H9 (cell line): ENCODE measurements at places on chromosomes 5 and 9.

- H3K27ac ChIP-seq = no peak overlapping the region
- no peak overlapping the region for H3K4me3 ChIP-seq
- no peaks in the 10 kb centered on the region for H3K4me1 ChIP-seq
Measured at GRCh38 chr9:135718616-135719015, 16.6 kb downstream of the KCNT1 start.

GRCh38 chr5:53059281-53059680, 50.3 kb downstream of the MOCS2 start:
- no peaks in the 10 kb centered on the region for H3K4me1 ChIP-seq
- DNase-seq = no peak
- no peaks in the 10 kb centered on the region for H3K27me3 ChIP-seq
- H3K27ac ChIP-seq = no peak overlapping the region

GRCh38 chr5:147773139-147773538, 9.4 kb downstream of the JAKMIP2 start:
- H3K4me1 ChIP-seq = no peaks in the 10 kb centered on the region
- peaks cover 6% of the 10 kb centered on the region for H3K36me3 ChIP-seq
- no peak for DNase-seq
- H3K4me3 ChIP-seq = no peak overlapping the region
- no peaks in the 10 kb centered on the region for H3K27me3 ChIP-seq

- no peaks in the 10 kb centered on the region for H3K27me3 ChIP-seq
- H3K4me3 ChIP-seq = no peak overlapping the region
- no peak overlapping the region for H3K27ac ChIP-seq
- no peaks in the 10 kb centered on the region for H3K36me3 ChIP-seq
Measured at GRCh38 chr5:134086943-134087305, 27.6 kb upstream of the TCF7 start.

DNA sequence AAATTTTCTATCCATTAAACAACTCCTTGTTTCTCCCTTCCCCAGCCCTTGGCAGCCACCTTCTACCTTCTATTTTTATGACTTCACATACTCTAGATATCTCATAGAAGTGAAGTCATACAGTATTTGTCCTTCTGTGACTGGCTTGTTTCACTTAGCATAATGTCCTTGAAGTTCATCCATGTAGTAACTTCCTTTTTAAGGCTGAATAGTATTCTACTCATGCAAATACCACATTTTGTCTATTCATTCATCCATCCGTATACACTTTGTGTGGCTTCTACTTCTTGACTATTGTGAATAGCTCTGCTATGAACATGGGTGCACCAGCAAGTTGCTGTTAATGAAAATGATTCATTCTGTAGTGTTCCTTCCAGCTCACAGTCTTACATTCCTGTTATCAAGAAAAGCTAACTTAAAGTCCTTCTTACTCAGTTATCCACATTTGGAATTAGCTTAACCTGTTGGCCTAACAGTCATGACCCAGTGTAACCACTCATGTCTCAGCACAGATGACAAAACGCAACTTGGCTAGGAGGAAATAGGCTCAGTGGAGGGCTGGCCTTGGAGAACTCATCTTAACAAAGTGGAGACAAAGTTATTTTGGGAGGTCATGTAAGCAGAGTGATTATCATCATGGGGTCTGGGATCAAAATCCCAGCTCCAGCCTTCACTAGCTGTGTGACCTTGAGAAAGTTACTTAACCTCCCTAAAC, 129.7 kb upstream of the MAP3K1 start:
- H3K27me3 ChIP-seq = no peaks in the 10 kb centered on the region
- no peak overlapping the region for H3K4me3 ChIP-seq
- no peak overlapping the region for H3K27ac ChIP-seq
- no peaks in the 10 kb centered on the region for H3K36me3 ChIP-seq
- no peak for DNase-seq
- no peaks in the 10 kb centered on the region; the same call in 1 of the 2 replicates for H3K4me1 ChIP-seq

- H3K4me3 ChIP-seq = no peak overlapping the region
- no peaks in the 10 kb centered on the region for H3K27me3 ChIP-seq
- H3K36me3 ChIP-seq = peaks cover 92% of the 10 kb centered on the region
- no peak for DNase-seq
- H3K27ac ChIP-seq = no peak overlapping the region
Measured at GRCh38 chr5:147751-148150, 43.5 kb upstream of the LRRC14B start.

GRCh38 chr9:76880210-76880609, 25.7 kb downstream of the PRUNE2 start:
- peaks cover 4% of the 10 kb centered on the region; the same call in 2 of the 3 replicates for H3K36me3 ChIP-seq
- H3K27me3 ChIP-seq = no peaks in the 10 kb centered on the region
- DNase-seq = no peak
- H3K4me1 ChIP-seq = peaks cover 8% of the 10 kb centered on the region; the same call in 1 of the 2 replicates
- H3K4me3 ChIP-seq = no peak overlapping the region
- H3K27ac ChIP-seq = no peak overlapping the region

DNA sequence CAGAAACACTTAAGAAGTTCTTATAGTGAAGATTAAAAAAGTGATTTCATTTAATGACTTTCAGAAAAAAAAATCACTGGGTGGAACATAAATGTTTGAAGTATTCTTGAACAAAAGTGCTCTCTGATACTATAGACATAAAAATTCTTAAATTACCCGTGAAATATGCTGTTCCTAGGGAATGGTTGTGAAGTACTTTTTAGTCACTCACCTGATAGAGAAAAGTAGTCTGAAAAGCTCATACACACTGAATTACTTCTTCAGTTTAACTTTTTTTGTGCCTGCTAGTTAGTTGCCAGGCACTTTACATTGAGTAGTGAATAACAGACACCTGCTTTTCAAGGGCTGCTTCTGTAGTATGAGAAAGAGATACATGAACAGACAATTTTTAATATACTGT, 78.0 kb downstream of the SH3GL2 start:
- H3K36me3 ChIP-seq = no peaks in the 10 kb centered on the region
- H3K4me3 ChIP-seq = no peak overlapping the region
- H3K27ac ChIP-seq = no peak overlapping the region
- no peaks in the 10 kb centered on the region for H3K27me3 ChIP-seq
- H3K4me1 ChIP-seq = peaks cover 4% of the 10 kb centered on the region; the same call in 1 of the 2 replicates

GRCh38 chr5:14240359-14240758, 97.2 kb downstream of the TRIO start:
- DNase-seq = no peak
- peaks cover 13% of the 10 kb centered on the region for H3K4me1 ChIP-seq
- H3K27ac ChIP-seq = no peak overlapping the region
- no peak overlapping the region for H3K4me3 ChIP-seq
- no peaks in the 10 kb centered on the region for H3K36me3 ChIP-seq
- no peaks in the 10 kb centered on the region for H3K27me3 ChIP-seq

DNA sequence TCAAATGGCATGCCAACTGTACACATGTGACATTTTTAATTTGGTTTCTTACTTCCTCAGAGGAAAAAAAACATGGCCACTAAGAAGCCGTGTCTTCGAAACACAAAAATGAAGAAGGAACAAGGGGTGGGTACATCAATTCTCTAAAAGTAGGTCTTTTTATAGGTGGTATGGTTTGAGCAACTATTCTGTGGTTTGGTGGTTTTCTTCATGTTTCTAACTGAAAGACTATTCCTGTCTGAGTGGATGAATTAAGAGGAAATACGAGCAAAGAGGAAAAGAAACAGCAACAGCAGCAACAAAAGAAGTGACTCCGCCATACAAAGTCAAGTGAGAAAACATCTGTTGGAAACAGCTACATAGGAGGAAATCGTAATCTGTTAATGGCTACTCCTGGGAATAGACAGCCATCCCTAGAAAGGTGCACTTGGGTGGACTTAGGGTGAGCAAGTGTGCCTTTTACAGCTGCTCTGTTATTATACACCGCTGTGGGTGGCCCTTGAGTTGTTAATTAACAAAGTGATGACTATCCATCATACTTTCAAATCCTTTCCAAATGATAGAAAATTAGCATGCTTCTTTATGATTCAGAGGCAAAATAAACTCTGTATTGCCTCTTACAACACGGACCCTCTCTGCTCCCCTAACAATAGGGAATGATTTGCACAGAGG, 575.8 kb downstream of the TLE1 start:
- H3K27me3 ChIP-seq = no peaks in the 10 kb centered on the region
- H3K27ac ChIP-seq = no peak overlapping the region
- no peak overlapping the region for H3K4me3 ChIP-seq
- H3K36me3 ChIP-seq = no peaks in the 10 kb centered on the region
- peaks cover 9% of the 10 kb centered on the region; the same call in 1 of the 2 replicates for H3K4me1 ChIP-seq

DNA sequence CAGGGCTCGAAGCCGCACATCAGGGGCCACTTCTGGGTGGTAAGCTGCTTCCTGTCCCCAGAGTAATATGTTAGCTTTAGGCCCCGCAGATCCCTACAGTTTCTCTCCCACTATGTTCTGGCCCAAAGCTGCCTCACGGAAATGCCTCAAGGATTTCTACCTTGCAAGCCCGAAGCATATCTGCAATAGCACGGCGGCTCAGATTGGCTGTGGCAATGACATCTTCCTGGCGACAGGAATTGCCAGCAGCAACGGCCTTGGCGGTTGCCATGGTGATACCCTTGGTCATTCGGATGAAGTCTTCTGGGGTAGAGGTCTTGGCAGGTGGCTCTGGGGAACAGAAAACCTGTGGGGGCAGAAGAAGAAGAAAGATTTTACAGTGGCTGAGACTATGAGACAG, 10.3 kb upstream of the TPM2 start:
- H3K27ac ChIP-seq = no peak overlapping the region
- no peaks in the 10 kb centered on the region for H3K27me3 ChIP-seq
- peaks cover 27% of the 10 kb centered on the region for H3K36me3 ChIP-seq
- H3K4me3 ChIP-seq = no peak overlapping the region
- no peak for DNase-seq
- no peaks in the 10 kb centered on the region for H3K4me1 ChIP-seq

DNA sequence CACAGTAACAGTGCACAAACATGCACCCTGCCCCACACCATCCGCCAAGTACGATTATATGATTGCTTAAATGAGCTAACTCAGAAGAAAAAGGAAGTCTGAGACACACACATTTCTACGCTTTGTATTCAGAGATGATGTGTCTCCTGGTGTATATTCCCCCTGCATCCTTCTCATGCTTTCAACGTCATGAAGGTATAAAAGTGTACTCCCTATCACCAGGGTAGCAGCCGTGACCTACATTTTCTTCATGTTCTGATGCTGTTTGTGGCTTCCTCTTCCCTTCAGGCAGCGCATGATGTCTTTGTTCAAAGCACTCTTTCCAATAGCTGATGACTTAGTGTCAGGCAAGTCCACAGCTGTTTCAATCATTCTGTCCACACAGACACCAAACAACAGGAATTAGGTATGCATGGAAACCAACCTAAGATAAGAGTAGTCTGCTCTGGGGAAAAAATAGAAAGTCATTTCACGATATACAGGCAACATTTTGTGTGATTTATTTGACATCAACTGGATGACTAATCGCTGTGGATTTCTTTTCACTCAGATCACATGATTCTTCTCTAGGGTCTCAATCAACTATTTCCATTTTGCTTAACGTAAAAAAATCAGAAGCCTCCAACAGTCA, 269.4 kb upstream of the PTGER4 start:
- H3K27me3 ChIP-seq = no peaks in the 10 kb centered on the region
- H3K36me3 ChIP-seq = no peaks in the 10 kb centered on the region; the same call in 2 of the 3 replicates
- H3K4me1 ChIP-seq = no peaks in the 10 kb centered on the region; the same call in 1 of the 2 replicates
- H3K4me3 ChIP-seq = no peak overlapping the region

DNA sequence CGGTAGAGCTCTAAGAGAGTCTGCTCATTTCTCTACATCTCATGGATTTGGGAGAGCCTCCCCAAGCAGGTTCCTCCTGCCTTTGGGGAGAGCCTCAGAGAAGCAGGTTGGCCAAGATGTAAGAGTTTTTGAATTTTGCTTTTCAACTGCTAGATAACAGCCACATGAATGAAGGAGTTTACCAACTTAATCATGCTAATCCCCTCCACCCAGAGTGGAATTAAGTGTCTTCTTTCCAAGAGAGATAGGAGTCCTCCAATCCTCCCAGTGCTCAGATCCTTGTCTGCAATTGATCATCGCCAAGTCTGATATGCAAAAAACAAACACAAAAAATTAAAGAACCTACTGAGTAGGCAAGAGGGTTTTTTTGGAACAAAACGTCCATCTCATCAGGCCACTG, 99.4 kb upstream of the MAP3K1 start:
- no peak overlapping the region for H3K27ac ChIP-seq
- DNase-seq = no peak
- H3K4me3 ChIP-seq = no peak overlapping the region
- H3K4me1 ChIP-seq = no peaks in the 10 kb centered on the region; the same call in 1 of the 2 replicates

GRCh38 chr9:89657765-89658164, 53.0 kb downstream of the GADD45G start:
- DNase-seq = no peak
- H3K27me3 ChIP-seq = no peaks in the 10 kb centered on the region; the same call in 1 of the 2 replicates
- H3K27ac ChIP-seq = no peak overlapping the region
- H3K4me1 ChIP-seq = peaks cover 7% of the 10 kb centered on the region; the same call in 1 of the 2 replicates
- H3K36me3 ChIP-seq = no peaks in the 10 kb centered on the region

GRCh38 chr5:72817671-72818266, 1.3 kb downstream of the TNPO1 start:
- H3K4me1 ChIP-seq = no peaks in the 10 kb centered on the region; the same call in 1 of the 2 replicates
- DNase-seq = no peak
- H3K36me3 ChIP-seq = no peaks in the 10 kb centered on the region
- peak overlapping the region; percentile 96 for H3K4me3 ChIP-seq
- H3K27me3 ChIP-seq = no peaks in the 10 kb centered on the region

GRCh38 chr5:52743970-52744369, 43.7 kb upstream of the ITGA1 start:
- no peaks in the 10 kb centered on the region for H3K4me1 ChIP-seq
- H3K27ac ChIP-seq = no peak overlapping the region
- H3K27me3 ChIP-seq = no peaks in the 10 kb centered on the region
- no peak for DNase-seq

DNA sequence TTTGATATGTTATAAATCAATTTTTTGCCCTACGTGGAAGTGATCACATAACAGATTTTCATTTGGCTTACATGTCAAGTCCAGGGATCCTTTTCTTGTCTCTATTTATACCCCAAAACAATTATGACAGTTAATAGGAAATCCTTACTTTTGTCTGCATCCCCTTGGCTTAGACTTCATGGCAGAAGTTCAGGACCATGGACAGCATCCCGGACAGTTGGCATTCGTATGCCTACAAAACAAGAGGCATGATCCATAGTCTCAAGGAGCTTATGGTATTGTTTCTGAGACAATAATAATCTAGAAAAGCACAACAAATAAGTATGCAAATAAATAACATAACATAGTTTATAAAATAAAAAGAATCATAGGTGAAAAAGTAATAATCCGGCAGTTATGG, 214.3 kb upstream of the GRIA1 start:
- H3K4me3 ChIP-seq = no peak overlapping the region
- no peak overlapping the region for H3K27ac ChIP-seq
- DNase-seq = peak; percentile 44
- H3K4me1 ChIP-seq = no peaks in the 10 kb centered on the region

- no peaks in the 10 kb centered on the region for H3K36me3 ChIP-seq
- peak; percentile 24 for DNase-seq
- H3K27me3 ChIP-seq = no peaks in the 10 kb centered on the region
- H3K4me3 ChIP-seq = no peak overlapping the region
- H3K4me1 ChIP-seq = no peaks in the 10 kb centered on the region
Measured at GRCh38 chr9:133087429-133088145, 25.8 kb downstream of the CEL start.
